ENCODE measurements at places on chromosomes 7 and 10. TPM values are rescaled to one million over a fixed set of nuclear protein-coding genes. Genes with fewer than 3 reads are reported as not detected.

MRC1 gene
- total RNA-seq, result 0.14 TPM

PLEKHS1 gene
- not detected for total RNA-seq

CLEC5A gene
- not detected for total RNA-seq

PLXNA4 gene
- total RNA-seq, result 1.1 TPM

CD36 gene
- total RNA-seq, result 0.21 TPM

- peaks cover 20% of the 10 kb centered on the region for H3K27me3 ChIP-seq
- H3K4me3 ChIP-seq, result no peak overlapping the region
- no peaks in the 10 kb centered on the region for H3K4me1 ChIP-seq
- DNase-seq, result no peak
These were observed 30.7 kb upstream of the SLC26A3 start for GRCh38 chr7:107833684-107834106.

DNA sequence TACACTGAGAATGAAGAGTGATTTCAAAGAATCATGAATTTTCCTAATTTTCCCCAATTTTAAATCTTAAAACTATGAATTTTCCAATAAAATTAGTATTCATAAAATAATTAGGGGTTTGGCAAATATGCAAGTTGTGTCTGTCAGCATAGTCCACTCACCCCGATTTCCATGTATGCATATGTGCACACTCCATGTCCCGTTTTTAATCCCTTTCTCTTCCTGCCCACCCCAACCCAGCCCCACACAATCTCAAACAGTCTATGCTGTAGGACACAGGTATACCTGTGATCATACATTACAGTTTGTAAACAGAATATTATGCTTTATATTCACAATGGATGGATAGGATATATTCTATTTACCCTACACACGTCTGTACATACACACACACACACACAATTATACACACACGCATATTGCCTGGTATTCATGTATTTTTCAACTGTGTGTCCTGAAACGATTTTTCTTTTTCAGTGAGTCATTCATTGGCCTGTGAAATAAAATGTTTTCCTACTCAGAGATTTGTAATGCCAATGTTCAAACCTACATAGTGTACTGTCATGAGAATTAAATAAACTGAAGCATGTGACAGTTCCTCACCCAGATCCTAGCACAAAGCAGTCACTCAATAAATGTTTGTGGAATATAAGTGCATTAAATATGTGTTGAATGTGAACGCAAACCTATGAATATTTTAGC, 144.3 kb downstream of the PDE1C start:
- no peak overlapping the region for H3K27ac ChIP-seq
- no peaks in the 10 kb centered on the region for H3K27me3 ChIP-seq
- no peak for DNase-seq
- H3K4me1 ChIP-seq, result no peaks in the 10 kb centered on the region
- no peak overlapping the region for H3K4me3 ChIP-seq

DNA sequence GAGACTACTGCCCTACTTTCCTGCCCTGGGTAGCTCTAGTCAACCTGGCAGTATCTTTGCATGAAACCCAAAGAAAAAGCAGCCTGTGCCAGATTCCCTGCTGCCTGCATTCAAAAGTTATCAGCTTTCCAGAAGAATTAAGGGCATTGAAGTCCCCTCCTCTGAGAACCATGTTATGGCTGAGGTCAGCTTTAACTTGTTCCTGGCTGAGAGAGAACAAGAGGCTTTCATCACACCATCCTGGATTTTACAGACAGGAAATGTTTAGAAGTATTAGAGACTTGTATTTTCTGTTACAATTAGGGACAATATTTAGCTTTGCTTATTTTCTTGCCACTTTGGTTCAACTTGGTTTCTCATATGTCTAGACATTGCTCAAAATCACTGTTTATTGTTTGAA, 238.8 kb downstream of the ARL4A start:
- H3K4me3 ChIP-seq, result no peak overlapping the region
- no peak for DNase-seq
- H3K4me1 ChIP-seq, result no peaks in the 10 kb centered on the region
- no peaks in the 10 kb centered on the region for H3K27me3 ChIP-seq

GRCh38 chr10:34031400-34031799, 696.9 kb upstream of the NRP1 start:
- H3K4me3 ChIP-seq, result no peak overlapping the region
- DNase-seq, result no peak
- no peaks in the 10 kb centered on the region for H3K4me1 ChIP-seq
- no peaks in the 10 kb centered on the region for H3K27me3 ChIP-seq
- no peak overlapping the region for H3K27ac ChIP-seq
- no peaks in the 10 kb centered on the region for H3K36me3 ChIP-seq

- no peaks in the 10 kb centered on the region for H3K36me3 ChIP-seq
- H3K27ac ChIP-seq, result no peak overlapping the region
- H3K27me3 ChIP-seq, result no peaks in the 10 kb centered on the region
- no peaks in the 10 kb centered on the region for H3K4me1 ChIP-seq
- DNase-seq, result no peak
These were observed 396.3 kb upstream of the POM121L12 start for GRCh38 chr7:52639126-52639525.

DNA sequence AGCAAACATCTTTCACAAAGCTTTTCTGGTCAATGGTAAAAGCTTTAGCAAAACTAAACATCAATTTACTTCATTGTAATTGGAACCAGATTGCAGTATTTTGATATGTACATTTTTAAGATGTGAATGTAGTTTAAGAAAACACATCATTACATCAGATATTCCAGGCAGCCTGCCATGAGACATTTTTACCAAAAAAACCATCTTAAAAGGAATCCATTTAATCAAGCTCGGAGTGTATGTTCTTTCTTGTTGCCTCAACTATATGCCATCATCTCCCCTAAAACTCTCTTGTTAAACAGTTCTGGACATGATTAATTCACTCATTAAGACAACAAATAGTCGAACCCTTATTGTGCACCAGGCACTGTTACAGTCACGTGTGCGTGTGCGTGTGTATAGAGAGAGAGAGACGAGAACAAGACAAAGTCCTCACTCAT, 97.5 kb downstream of the UBE2H start:
- H3K4me3 ChIP-seq, result no peak overlapping the region
- H3K36me3 ChIP-seq, result no peaks in the 10 kb centered on the region
- DNase-seq, result no peak

GRCh38 chr7:86790383-86790782, 146.7 kb downstream of the GRM3 start:
- H3K27ac ChIP-seq, result no peak overlapping the region
- H3K27me3 ChIP-seq, result no peaks in the 10 kb centered on the region
- no peaks in the 10 kb centered on the region for H3K4me1 ChIP-seq
- no peaks in the 10 kb centered on the region for H3K36me3 ChIP-seq
- no peak for DNase-seq

Data from activated T-cell treated with anti-CD3 and anti-CD28 coated beads, Interleukin-2, amount 50 U/mL, for 72 hours (primary cell).